ENCODE measurements at places on chromosomes 3 and 15.

GRCh38 chr3:153268564-153269279, 106.7 kb downstream of the RAP2B start:
- no peak for DNase-seq

DNA sequence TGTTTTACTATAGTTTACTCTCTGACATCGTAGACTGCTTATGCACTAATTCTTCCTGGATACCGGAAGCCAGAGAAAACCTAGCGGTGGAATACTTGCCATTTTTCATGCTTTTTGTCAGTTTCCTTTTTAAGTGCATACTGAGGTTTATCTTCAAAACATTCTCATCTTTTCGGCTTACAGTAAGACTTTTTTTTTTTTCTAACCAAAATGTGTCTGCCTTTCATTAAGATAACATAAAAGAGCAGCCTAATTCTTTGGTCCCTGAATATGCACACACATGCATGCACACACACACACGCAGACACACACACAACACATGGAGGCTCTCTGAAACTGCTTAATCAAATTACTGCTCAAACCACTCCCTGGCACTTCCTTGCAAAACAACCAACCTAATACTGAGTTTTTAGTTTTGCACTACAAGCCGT, 1.3 kb downstream of the ZNF445 start:
- DNase-seq = peak; percentile 43

DNA sequence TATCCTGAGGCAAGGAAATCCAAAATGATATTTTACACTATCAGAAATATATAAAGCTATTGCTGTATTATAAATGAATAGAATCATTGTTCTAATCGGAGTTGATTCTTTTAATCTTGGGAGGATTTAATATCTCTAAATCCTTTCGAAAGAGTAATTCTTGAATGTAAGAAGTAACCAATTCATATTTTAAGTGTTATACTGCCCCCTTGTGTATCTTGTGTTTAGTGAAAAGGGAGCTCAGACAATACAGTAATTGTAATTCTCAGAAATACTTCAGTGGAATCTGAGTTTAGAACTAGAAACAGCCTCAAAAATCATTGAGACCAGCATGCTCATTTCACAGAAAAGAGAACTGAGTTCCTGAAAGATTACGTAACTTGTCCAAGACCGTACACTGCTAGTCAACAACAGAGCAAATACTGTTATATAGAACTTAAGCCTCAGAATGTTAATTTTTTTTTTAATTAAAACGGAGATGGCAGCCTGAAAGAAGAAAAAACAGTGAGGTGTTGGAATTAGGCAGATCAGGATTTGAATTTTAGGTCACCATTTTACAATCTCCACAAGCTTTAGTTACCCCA, 42.9 kb downstream of the PLCH1 start:
- DNase-seq = peak; percentile 92

- no peak for DNase-seq
These were observed 375 bp upstream of the MYZAP start for GRCh38 chr15:57591237-57591821.

All from AML-193 (cell line).